ENCODE measurements at places on chromosomes 4 and X.
A peak's percentile ranks its signal among the peaks of the same experiment; 100 is the strongest.

DNA sequence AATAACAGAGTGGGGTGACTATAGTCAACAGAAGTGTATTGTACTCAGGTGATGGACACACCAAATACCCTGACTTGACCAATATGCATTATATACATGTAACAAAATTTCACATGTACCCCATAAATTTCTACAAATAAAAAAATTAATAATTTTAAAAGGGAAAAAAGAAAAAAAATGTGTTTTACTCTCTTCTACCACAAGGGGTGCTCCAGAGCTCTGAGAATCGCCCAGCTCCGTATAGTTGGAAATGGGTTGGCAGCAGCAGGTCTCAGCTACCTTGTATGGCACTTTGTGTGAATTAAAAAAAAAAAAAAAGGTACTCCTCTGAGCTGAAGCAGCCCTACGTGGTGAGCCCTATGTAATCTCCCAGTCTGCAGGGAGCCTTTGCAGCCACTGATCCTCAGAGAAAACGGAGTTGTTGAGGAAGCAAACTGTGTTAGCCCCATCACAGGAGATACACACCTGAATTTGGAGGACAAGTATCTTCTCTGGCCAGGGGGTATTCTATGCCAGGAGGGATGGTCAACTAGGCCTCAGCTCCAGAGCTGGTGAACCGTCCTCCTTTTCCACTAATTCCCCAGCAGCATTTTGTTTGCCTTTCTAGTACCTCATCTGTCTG, 17.2 kb upstream of the POLA1 start:
- DNase-seq = no peak
- no peaks in the 10 kb centered on the region for H3K27me3 ChIP-seq
- H3K27ac ChIP-seq = no peak overlapping the region
- H3K4me3 ChIP-seq = no peak overlapping the region

DNA sequence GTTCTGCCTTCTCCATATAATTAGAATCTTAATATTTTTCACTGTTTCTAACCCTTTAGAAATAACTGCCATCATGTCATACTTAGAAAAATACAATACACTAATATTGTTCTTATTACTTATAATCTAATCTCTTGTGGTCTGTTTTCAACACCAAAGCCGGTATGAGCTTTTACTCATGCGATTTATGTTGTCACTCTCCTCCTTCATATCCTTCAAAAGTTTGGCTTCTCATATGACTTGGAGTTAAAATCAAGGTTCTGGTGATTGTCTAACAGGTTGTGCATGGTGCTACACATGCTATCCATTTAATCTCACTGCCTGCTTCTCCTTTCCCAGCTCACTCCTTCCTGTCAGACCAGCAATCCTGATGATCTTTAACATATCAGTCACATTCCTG, 1392.9 kb downstream of the ARAP2 start:
- H3K4me3 ChIP-seq = no peak overlapping the region
- DNase-seq = no peak
- H3K27ac ChIP-seq = no peak overlapping the region
- no peaks in the 10 kb centered on the region for H3K27me3 ChIP-seq

DNA sequence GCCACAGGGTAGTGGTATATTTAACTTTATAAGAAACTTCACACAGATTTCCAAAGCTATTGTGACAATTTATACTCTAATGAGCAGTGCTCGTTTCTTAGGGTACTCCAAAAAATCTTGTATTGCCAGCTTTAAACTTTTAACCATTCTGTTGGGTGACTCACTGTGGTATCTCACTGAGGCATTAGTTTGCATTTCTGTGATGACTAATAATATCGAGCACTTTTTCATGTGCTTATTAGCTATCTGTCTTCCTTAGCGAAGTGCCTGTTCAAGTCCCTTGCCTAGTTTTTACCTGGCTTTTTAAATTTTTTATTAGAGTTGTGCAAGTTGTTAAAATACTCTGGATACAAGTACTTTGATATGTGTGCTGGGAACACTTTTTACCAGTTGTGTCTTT, 5.5 kb downstream of the PNMA3 start:
- H3K4me3 ChIP-seq = no peak overlapping the region
- H3K4me1 ChIP-seq = peaks cover 8% of the 10 kb centered on the region
- DNase-seq = no peak
- H3K27me3 ChIP-seq = peaks cover 14% of the 10 kb centered on the region
- H3K36me3 ChIP-seq = no peaks in the 10 kb centered on the region

- peak; percentile 51 for DNase-seq
- H3K4me1 ChIP-seq = peaks cover 42% of the 10 kb centered on the region
- no peaks in the 10 kb centered on the region for H3K36me3 ChIP-seq
- H3K27ac ChIP-seq = peak overlapping the region; percentile 79
- no peaks in the 10 kb centered on the region for H3K27me3 ChIP-seq
- peak overlapping the region; percentile 10 for H3K4me3 ChIP-seq
These were observed 257.2 kb downstream of the FBXW7 start for GRCh38 chr4:152278505-152279233.

DNA sequence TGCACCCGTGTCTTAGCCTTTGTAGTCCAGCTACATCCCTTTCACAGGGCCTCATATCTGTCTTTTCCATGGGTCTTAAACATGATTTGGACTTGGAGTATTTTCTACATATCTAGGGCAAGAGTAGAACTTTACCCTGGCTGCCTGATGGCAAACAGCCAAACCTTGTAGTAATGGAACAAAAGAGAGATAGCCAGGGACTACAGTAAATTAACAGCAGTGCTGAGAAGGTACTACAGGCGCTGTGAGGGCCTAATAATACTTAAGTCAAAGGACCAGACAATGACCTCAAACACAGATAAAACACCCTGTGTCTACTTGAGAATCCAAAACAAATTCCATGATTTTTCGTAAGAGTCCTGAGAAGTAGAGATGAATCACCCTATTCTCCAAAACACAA, 111.0 kb upstream of the WDR17 start:
- peak overlapping the region; percentile 13 for H3K27ac ChIP-seq
- no peaks in the 10 kb centered on the region for H3K36me3 ChIP-seq

- H3K4me1 ChIP-seq = peaks cover 12% of the 10 kb centered on the region
- H3K27me3 ChIP-seq = no peaks in the 10 kb centered on the region
- H3K27ac ChIP-seq = no peak overlapping the region
- H3K36me3 ChIP-seq = peaks cover 66% of the 10 kb centered on the region
- H3K4me3 ChIP-seq = no peak overlapping the region
These were observed 13.9 kb downstream of the CASP3 start for GRCh38 chr4:184635381-184635780.

DNA sequence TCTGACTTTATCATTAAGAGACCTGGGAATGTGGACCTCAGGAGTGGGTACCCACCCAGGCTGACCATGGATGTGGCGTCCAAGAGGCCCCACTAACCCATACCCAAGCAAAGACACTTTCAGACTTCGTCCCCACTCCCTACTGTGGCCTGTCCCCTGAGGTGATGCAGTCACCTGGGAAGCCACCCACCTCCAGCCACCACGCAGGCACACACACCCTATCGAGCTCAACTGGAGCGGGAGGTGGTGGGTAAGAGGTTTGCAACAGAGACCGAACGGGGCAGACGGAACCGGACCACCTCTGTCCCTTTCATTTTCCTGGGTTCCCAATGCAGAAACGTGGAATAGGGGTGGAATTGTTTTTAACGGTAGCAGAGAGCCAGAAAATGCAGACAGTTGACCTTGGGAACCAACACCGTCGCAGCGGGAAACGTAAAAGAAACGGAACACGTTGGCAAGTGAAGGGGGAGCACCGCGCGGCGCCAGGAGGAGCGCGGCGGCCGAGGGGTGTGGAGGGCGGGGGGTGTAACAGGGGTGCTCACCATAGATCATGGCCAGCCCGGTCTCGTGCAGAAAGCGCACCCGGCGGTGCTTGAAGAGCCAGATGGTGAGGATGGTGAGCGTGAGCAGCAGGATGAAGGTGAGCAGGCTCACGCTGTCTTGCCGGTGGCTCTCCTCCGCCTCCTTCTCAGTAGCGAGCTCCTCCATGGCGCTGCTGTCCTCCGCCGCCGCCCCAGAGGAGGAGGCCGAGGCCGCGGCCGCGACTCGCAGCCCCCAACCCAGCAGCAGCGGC, 559 bp downstream of the SLC9A7 start:
- DNase-seq = no peak
- H3K27me3 ChIP-seq = no peaks in the 10 kb centered on the region
- H3K4me1 ChIP-seq = peaks cover 38% of the 10 kb centered on the region
- H3K36me3 ChIP-seq = 0 out of 2 replicates have a peak, but pooled peaks cover 5% of the 10 kb centered on the region
- peak overlapping the region; percentile 94 for H3K4me3 ChIP-seq

GRCh38 chr4:165207431-165208220, at the start of gene KLHL2:
Gene KLHL2, plus strand, starts transcription at chr4:165207561. Its CDS starts 316 bp downstream, at chr4:165207877.
- no peaks in the 10 kb centered on the region for H3K36me3 ChIP-seq
- peaks cover 20% of the 10 kb centered on the region for H3K27me3 ChIP-seq
- peaks cover 59% of the 10 kb centered on the region for H3K4me1 ChIP-seq
- peak within 1 kb of the TSS; percentile 37 for H3K27ac ChIP-seq

- no peaks in the 10 kb centered on the region for H3K27me3 ChIP-seq
- no peak overlapping the region for H3K4me3 ChIP-seq
- peaks cover 7% of the 10 kb centered on the region for H3K4me1 ChIP-seq
- H3K36me3 ChIP-seq = no peaks in the 10 kb centered on the region
- no peak for DNase-seq
- no peak overlapping the region for H3K27ac ChIP-seq
These were observed 15.6 kb downstream of the ENOX2 start for GRCh38 chrX:130887376-130887775.

GRCh38 chrX:39995457-39995856, 102.3 kb downstream of the BCOR start:
- peaks cover 6% of the 10 kb centered on the region for H3K4me1 ChIP-seq
- H3K4me3 ChIP-seq = no peak overlapping the region
- no peaks in the 10 kb centered on the region for H3K27me3 ChIP-seq
- DNase-seq = no peak
- peaks cover 7% of the 10 kb centered on the region for H3K36me3 ChIP-seq

GRCh38 chr4:38013461-38014366, 53.5 kb downstream of the PTTG2 start:
- H3K4me3 ChIP-seq = no peak overlapping the region
- DNase-seq = no peak
- no peaks in the 10 kb centered on the region for H3K27me3 ChIP-seq
- H3K4me1 ChIP-seq = peaks cover 9% of the 10 kb centered on the region
- no peaks in the 10 kb centered on the region for H3K36me3 ChIP-seq

- H3K27ac ChIP-seq = no peak overlapping the region
- peaks cover 4% of the 10 kb centered on the region for H3K36me3 ChIP-seq
- H3K4me3 ChIP-seq = no peak overlapping the region
- DNase-seq = no peak
- H3K4me1 ChIP-seq = peaks cover 42% of the 10 kb centered on the region
- H3K27me3 ChIP-seq = no peaks in the 10 kb centered on the region
These were observed 302.3 kb upstream of the GATB start for GRCh38 chr4:152062936-152063620.

GRCh38 chrX:129654652-129655546, at the start of gene APLN:
Gene APLN, minus strand, starts transcription at chrX:129654956. Its CDS starts 326 bp downstream, at chrX:129654630.
- H3K27me3 ChIP-seq = peaks cover 58% of the 10 kb centered on the region
- H3K4me3 ChIP-seq = peak within 1 kb of the TSS; percentile 64
- H3K4me1 ChIP-seq = peaks cover 23% of the 10 kb centered on the region
- H3K27ac ChIP-seq = no peak within 1 kb of the TSS
- H3K36me3 ChIP-seq = no peaks in the 10 kb centered on the region

DNA sequence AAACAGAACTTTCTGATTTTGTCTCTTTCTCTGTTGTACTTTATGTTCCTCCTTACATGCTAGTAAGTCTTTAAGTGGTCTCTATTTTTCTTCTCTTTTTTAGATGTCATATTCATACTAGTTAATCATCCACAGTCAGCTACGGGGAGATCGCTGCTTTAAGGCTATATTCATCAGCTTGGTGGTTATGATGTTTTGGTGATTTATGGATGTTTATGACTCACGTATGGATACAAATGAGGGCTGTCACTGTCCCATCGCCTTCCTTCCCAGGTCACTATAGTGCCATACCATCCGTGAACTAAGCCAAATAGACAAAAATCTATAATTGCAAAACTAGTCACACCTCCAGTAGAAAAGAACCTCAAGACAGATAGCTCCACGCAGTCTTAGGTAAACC, 296.8 kb upstream of the AADAT start:
- no peak for DNase-seq
- H3K4me1 ChIP-seq = no peaks in the 10 kb centered on the region
- no peak overlapping the region for H3K27ac ChIP-seq
- no peaks in the 10 kb centered on the region for H3K27me3 ChIP-seq
- H3K4me3 ChIP-seq = no peak overlapping the region

DNA sequence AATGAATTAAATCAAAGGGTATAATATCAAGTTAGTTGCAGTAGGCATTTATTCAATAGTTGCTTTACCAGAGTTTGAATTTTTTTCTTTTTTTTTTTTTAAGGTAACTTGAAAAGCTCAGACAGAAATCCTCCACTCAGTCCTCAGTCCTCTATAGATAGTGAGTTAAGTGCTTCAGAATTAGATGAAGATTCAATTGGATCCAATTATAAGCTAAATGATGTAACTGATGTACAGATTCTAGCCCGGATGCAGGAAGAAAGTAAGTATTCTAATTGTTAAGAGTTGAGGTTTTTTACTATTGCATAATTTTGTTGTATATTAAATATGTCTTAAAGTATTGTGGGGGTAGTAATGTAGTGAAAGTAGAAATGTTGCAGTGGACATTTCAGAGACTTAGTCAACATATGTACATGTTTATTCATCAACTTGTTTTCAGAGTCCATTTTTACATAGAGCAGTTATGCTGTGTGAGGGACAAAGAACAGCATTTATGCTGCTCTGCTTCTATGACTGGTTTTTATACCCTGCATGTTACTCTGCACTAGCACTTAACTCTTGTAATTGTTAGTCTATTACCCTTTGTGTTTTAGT, 38.4 kb downstream of the SLAIN2 start:
- peak overlapping the region; percentile 73 for H3K27ac ChIP-seq
- no peak overlapping the region for H3K4me3 ChIP-seq
- no peak for DNase-seq
- H3K4me1 ChIP-seq = peaks cover 35% of the 10 kb centered on the region

DNA sequence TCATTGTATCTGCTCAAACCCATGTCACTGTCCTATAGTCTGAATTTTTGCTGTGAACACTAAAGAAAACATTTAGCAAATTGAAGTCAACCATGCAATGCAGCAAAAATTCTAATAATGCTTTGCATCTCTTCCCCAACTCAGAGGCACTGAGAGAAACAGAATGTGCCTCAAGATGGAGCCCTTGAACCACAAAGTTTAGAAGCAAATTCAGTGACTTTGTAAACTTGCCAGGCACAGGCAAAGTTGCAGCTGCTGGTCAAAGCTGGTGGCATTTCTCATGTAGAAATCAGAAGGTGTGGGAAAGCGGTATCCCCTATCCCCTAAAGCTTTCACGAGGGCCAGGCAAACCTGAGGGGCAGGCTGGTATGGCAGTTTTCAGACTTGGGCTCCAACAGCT, 121.7 kb upstream of the DIPK2B start:
- no peak overlapping the region for H3K4me3 ChIP-seq
- H3K27me3 ChIP-seq = no peaks in the 10 kb centered on the region
- no peaks in the 10 kb centered on the region for H3K36me3 ChIP-seq
- no peak overlapping the region for H3K27ac ChIP-seq

DNA sequence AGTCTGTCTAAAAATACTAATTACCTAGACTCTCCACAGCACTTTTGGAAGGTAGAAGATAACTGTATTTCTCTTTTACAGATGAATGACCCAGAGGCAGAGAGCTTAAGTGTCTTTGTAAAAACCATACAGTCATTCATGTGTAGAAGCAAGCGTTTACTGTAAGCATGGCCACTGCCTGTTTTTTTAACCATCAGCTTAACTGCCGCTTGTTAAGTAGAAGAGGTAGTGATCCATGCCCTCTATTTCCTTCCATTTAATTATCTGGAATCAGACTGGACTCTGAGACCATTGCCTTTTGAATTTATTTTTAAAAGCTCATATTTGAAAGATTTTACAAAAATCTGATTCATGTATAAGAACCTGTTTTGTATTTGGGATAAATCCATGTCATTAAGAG, 111.2 kb upstream of the TECRL start:
- no peaks in the 10 kb centered on the region for H3K36me3 ChIP-seq
- H3K4me1 ChIP-seq = peaks cover 17% of the 10 kb centered on the region
- H3K27me3 ChIP-seq = no peaks in the 10 kb centered on the region
- no peak overlapping the region for H3K4me3 ChIP-seq
- no peak overlapping the region for H3K27ac ChIP-seq

Measured in WTC11 (cell line).